ENCODE measurements at places on chromosomes 7 and 10. TPM values are rescaled to one million over a fixed set of nuclear protein-coding genes. Genes with fewer than 3 reads are reported as not detected.

GRCh38 chr10:110833234-110833940 lies 38.3 kb upstream of the PDCD4 start:
- DNase-seq: no peak

DNA sequence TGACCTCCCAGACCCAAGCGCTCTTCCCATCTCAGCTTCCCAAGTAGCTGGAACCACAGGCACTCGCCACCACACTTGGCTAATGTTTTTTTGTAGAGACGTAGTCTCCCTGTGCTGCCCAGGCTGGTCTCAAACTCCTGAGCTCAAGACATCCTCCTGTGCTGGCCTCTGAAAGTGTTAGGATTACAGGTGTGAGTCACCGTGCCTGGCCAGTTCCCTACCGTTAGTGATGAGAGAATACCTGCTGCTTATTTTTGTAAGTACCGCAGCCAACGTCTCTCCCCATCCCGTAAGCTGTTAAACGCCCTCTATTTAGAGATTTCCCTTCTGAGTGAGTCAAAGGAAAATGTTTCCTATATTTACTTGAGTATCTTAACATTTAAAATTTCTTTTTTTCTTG lies 38.5 kb upstream of the PDLIM1 start:
- no peak for DNase-seq

DNA sequence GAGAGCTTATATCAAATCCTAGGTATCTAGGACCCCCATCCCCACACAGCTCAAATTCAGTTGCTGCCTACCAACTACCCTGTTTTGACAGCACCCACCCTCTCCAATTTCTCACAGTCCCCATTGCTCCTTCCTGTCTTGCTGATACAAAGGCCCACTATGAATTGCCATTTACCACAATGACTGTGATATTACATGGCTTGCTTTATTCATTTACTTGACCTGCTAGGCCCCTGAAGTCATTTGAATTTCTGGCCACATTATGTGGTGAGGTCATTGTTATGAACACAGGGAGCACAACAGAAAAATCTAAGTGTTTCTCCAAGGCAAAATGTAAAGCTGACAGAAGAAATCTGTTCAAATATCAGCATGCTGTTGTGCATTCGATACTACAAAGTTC lies 101.4 kb downstream of the PPP1R17 start:
- DNase-seq: no peak

GRCh38 chr10:97069026-97069425 lies 116.7 kb downstream of the SLIT1 start:
- no peak for DNase-seq

DNA sequence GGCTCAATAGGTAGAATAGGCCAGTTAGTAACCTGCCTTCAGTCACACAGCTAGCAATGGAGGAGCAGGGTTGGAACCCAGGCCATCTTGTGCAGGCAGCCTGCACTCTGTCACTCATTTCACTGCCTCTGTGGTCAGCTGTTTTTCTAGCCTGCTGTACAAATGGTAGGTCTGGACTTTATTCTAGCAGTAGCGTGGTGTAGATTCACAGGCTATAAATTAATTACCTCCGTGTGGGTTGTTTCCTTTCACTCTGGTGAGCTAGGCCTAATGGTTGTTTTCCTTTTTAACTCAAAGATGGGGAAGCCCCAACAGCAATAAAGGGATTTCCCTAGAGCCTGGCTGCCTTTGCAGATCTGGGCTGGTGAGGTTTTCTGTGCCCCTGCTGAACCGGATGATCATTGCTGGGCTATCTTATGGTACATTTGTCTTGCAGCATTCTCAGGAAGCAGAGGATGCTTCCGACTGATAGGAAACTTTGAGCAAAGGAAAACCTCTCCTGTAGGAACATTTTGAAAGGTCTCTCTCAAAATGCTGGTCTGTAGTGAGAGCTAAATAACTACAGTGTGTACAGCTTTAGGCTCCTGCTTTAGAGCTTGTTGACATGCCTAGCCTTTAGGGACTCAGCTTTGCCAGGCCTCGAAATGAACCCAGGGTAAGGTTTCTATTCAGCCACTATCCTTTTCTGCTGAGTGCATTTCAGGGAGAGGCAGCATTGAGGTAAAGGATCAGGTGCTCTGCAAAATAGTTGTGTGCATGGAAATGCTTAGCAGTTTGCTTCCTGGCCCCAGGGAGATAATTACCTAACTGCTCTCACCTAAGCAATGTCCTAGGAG lies 157.4 kb downstream of the ST7 start:
- no peak for DNase-seq

DNA sequence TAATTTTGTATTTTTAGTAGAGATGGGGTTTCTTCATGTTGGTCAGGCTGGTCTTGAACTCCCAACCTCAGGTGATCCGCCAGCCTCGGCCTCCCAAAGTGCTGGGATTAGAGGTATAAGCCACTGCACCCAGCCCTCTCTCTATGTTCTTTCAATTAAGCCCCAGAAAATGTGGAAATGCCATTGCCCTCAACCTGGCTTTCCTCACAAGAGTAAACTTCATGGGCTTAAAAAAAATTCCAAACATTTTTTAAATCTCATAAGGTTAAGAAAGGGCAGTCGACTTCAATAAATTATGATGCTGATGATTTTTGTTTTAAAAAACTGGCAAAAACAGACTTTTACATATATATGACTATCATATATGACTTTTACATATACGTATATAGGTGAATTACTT lies 107.6 kb downstream of the TES start:
- no peak for DNase-seq

- no peak for DNase-seq
Observed at GRCh38 chr7:123075838-123076467, 80.5 kb upstream of the TAS2R16 start.

- DNase-seq: no peak
Observed at GRCh38 chr10:77609781-77610272, 27.8 kb downstream of the KCNMA1 start.

DNA sequence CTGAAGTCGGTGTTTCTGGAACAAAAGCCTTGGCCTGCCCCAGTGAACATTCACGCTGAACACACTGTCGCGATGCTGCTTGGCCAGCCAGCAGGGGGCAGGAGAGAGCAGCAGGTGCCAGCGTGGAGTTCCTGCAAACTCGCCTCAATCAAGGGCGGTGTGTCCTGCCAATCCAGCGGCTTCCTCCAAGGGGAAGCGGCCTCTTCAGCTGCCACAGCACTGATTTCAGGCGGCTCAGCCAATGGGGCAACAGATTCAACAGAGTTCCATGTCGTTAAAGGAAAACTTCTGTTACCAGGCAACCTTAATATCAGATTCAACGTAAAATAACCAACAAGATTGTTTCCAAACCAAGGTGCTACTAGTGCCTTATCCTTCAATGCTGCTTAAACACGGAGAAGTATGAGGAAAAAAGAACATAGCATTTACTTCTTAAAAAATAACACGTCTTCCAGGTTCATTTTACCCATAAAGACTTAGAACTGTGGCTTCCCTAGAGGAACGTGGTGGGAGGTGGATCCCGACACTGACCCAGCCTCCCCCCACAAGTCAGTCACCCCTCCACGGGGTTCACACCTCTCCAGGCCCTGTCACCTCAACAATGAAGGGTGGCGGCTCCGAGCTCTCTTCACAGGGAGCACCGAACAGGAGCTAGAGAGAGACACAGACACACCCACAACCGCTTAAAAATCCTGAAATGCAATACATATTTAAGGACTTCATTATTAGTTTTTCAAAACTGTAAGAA lies 178.2 kb downstream of the DIP2C start:
- DNase-seq: peak; percentile 88

DNA sequence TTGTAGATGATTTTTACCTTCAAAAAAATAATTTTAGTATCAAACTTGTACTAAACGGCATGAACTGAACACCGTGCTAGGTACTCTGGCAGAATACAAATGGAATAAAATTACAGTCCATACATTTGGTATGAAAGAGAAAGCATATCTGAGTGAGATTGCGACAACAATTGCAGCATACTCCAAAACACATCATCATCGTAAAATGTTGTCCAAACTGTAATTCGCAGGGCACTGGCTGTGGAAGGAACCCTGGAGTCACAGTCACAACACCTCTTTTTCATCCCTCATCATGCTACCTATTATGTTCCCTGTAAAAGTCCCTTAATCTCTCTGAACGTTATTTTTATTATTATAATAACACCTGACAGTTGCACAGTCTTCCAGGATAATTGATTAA lies 13.5 kb downstream of the CREM start:
- no peak for DNase-seq

Gene KCNIP2
- total RNA-seq: 0.20 TPM

Gene PLAU
- 27.6 TPM for total RNA-seq

Gene PLOD3
- 33.6 TPM for total RNA-seq

Gene TMEM196
- total RNA-seq: not detected

Gene MRPS33
- total RNA-seq: 60.0 TPM

All from Caki2 (cell line).